ENCODE measurements at places on chromosomes 1 and 21.
A peak's percentile ranks its signal among the peaks of the same experiment; 100 is the strongest.

- no peak for DNase-seq
These were observed 626.9 kb upstream of the ADGRL4 start for GRCh38 chr1:79633456-79633855.

- no peak for DNase-seq
These were observed 141.8 kb downstream of the ZZZ3 start for GRCh38 chr1:77540501-77541161.

- peak; percentile 8 for DNase-seq
These were observed 771 bp downstream of the ABCD3 start for GRCh38 chr1:94418664-94419655.

GRCh38 chr21:39388811-39389155 is 39.9 kb upstream of the HMGN1 start:
- DNase-seq: no peak

DNA sequence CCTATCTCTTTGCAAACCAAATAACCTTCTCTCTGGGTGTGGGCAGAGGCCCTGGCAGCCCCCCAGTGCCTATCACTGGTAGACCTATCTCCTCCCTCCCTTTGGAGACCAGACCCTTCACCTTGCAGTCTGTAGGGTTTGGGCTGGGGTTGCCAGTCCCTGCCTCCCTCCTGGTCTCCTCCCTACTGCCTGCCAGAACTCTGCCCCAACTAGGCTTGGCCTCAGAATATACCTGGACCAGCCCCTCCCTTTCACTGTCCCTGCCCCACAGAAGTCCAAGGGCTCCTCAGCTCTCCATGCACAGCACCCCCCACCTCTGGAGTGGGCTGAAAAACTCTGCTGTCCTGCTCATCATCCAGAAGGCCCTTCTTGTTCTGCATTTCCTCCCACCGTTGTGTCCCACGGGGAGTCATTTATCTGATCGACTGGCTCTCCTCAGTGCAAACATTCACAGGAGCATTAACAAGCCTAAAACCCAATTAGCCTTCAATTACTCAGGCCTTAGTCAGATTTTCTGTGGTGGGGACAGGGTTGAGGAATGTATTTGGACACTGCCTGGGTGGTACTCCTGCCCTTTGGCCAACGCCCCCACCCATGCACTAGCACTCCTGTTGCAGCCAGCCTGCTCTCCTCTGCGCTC is 27.7 kb upstream of the DMBX1 start:
- DNase-seq: no peak

DNA sequence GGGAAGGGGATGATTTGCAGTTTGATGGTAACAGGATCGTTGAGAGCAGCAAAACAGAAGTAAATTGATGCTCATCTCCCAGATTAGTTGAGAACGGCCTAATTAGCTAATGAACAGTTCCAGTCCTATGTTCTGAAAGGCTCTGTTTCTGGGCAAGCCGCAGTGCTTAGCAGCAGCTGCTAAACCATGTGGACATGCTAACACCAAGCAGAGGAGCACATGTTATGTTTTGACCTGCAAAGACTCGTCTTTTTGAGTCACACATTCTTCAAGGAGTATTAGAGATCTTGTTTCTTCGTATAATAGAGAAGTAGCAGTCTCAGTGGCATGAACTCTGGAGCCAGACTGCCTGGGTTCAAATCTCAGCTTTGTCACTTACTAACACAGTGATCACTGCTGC is 58.1 kb downstream of the CACNA1E start:
- no peak for DNase-seq

DNA sequence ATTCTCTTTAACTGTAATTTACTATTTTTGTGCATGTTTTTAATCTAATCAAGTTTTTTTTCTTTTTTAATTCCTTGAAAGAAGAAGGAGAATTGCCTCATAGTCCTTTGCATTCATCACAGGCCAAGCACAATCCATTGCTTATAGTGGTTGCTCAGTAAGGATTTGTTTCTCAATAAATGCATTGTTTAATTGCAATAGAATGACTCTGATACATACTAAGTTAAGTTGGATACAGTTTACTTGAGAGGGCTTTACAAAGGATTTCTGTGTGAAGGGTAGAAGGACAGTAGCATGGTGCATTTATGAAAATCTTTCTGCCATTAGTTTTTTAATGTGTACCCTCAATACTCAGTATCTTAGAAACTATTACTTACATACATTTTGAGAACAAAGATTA is 186.2 kb downstream of the LRRIQ3 start:
- no peak for DNase-seq

DNA sequence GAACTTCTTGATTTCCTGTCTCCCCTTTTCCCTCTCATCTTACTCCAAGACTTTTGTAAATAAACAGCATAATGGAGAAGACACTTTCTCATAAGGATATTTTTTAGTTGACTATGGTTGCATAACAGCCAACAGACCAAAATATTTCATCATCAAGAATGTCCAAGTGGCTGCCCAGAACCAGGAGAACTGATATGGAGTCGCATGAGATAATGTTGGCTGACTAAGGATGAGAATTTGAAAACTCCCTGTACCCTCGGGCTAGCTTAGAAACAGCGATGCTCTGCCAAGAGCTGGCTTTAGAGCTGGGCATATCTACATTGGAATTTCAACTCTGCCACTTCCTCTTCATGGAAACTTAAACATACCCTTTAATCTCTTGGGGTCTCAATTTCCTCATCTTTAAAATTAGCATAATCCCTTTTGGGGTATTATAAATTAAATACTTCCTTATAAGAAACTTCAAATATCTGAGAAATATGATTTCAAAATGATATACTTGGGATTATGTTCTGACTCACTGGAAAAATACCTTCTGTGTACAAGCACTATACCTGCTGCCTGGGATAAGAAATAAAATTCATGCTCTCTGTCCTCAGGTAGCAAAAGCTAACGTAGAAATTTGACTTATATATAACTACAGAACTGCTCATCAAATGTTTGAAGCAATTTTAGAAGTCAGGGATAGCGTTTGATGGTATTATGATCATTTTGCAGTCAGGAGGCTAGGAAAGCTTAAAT is 777.3 kb downstream of the LTN1 start:
- no peak for DNase-seq

DNA sequence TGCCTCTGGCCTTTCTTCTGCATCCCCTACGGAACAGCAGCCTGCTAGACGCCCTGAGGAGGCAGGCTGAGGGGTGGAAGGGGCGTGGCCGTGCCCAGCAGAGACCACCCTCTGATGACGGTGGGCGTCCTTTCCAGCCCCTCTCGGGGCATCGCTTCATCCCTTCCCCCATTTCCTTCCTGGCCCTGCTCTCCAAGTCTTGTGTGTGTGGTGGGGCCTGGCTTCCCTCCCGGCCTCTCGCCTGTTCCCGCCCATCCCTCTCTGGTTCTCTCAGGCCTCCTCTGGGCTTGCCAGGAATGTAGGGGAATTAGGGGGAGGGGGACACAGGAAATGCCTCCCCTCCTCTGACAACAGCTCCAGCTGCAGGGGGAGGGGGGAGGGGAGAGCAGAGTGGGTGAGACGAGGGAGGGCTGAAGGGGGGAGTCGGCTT is 51.1 kb downstream of the SKI start:
- DNase-seq: no peak

GRCh38 chr1:233253832-233254331 is 41.6 kb downstream of the PCNX2 start:
- no peak for DNase-seq

DNA sequence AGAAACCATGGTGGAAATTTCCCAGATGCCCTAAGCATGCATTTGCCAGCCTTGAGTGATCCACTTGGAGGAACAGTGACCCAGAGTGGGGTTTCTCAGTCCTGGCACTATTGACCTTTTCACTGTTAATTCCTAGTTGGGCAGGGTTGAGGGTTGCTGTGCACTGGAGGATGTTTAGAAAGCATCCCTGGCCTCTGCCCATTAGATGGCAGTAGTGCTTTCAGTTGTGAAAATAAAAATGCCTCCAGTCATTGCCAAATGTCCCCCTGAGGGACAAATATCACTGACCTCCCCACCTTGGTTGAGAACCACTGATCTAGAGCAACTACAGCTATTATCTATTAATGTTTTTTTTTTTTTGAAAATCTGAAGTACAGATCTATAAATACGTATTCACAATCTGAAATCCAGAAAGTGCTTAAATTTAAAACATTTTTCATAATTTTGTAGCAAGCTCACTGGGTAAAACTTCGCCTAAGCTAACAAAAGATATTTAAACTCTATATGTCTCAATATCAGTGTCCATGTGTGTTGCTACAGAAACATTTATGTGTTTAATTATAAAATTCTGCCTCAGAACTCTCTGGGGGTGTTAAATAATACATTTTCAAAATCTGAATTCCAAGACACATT is 27.3 kb downstream of the F3 start:
- DNase-seq: no peak

DNA sequence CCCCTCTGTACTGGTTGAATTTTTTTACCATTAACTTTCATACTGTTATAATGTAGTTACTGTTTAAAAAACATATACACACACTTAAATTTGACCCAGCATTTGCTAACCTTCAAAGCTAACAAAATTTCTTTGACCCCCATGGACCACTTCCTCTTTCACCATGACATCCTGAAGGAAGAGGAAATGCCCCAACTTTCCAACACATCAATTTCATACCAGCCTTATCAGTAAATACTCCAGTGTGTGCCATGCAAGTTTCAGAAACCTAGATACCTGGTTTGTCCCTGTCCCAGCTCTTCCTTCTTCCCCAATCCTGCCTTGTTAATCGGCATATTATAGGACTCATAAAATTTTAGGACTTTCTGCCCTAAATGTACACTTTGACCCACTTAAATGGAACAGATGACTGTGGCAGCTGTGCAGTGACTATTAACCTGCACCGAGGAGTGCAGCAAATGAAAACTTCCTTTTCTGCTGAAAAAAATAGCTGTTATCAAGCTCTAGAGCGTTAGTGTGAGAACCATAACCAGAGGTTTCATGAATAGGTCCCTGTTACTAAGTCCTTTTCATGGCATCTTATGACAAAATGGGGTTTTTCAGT is 54.1 kb downstream of the DTL start:
- DNase-seq: no peak

DNA sequence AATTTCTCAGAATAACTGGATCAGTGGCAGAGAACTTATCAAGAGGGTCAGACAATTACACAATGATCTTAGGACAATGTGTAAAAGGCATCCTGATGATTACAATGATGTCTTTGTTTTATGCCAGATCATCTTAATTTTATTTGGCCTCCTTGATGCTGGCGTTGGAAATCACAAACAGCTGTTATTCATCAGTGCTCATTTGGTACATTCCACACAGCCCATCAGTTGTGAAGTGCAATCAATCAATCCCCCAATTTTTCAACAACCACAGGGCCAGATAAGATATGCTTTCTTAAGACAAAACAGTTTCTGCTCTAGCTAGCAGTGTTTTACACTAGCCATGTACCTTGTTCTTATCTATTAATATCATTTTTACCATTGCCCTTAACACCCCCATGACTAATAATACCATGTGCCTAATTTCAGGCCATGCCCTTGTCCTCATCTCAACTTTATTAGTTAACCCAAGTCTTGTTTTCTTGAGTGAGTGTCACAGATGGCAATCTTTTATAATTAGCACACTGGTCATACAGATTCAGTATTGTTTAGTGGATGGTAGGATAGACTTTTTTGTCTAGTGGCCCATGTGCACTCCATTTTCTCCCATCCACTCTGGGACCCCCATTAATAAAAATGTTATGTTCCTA is 40.8 kb upstream of the COL24A1 start:
- DNase-seq: no peak

- no peak for DNase-seq
These were observed 38.5 kb upstream of the EGLN1 start for GRCh38 chr1:231460614-231461013.

DNA sequence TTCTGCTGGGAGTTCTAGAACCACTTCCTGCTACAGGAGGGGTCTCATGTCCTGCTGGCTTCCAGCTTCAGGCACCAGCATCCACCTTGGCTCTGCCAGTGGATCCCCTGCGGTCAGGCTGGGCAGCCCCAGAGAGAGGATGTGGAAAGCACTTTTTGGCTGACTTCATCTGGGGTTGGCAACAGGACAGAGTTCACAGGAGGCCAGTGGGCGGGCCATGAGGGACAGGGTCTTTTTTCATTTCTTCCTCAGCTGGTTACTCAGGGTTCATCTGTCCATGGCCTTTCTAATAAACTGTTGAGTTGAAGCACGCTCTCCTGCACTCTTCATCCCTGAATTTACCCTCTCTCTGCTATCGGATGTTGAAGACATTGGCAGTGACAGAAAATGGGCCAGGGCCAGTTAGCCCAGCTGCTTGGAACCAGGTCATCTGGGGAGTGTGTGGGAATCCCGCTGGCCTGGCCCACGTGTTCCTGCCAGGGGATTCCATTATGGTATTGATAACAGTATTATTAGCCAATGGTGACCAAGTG is 45.2 kb downstream of the RPS6KA1 start:
- DNase-seq: no peak

GRCh38 chr1:788835-789234 is 102.4 kb upstream of the OR4F16 start:
- no peak for DNase-seq

GRCh38 chr1:182366596-182366995 is 25.0 kb downstream of the GLUL start:
- DNase-seq: no peak

DNA sequence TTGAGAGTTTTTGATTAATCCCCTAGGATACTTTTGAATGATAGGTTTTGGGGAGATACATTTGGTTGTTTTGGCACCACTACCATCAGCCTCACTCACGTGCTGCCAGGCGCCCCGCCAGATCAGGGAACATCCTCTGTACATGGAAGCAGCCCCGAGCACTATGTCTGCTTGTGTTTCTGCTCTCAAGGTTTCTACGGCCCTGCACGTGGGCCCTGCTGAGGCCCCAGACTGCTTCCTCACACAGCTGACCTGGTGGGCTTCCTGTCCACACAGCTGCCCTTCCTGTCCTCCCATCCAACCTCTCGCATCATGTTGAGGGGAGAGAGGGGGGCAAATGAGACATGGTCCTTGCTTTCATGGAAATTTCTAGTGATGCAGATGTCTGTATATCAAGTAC is 20.0 kb downstream of the ADARB1 start:
- no peak for DNase-seq

GRCh38 chr1:7266561-7266960 is 481.3 kb downstream of the CAMTA1 start:
- DNase-seq: no peak

DNA sequence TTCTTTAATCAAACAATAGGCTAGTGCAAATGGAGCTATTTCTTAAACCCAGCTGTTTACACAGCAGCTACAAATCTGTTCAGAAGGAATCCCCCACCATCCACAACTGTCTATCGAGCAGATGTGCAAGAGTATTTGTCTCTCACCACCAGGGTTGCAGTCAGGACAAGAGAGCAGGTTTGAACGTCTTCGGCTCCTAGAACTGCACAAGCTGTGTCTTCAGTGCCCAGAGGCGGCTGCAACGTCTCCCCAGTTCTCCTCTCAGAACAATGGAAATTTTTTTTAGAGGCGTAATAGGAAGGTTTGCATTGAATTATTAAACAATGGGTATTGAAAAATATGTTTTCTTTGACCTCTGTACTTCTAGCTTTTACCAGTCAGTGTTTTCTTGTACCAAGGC is 7.3 kb downstream of the OVAAL start:
- no peak for DNase-seq
